ENCODE measurements at places on chromosomes 3 and 15.
A peak's percentile ranks its signal among the peaks of the same experiment; 100 is the strongest.

DNA sequence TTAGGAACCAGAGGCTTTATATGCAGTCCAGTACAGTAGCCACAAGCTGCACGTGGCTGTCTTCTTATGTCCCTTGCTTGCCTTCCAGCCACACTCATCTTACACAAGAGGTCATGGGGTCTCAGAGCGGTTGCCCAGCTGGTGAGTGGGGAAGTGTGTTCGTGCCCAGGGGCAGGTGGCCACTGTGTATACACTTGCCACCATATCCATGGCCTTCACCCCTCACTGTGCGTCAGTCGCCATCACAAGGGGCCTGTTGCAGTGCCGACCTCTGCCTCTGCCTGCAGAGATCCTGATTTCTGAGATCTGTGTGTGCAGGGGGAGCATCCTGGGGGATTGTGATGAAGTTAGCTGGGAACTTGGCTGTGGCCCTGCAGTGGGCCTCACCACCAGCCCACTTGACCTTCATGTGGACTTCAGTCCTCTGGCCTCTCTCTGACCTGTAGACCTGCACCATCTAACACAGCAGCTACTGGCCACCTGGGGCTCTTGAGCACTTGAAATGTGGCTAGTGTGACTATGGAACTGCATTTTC, 43.1 kb upstream of the SACM1L start:
- no peak for DNase-seq

DNA sequence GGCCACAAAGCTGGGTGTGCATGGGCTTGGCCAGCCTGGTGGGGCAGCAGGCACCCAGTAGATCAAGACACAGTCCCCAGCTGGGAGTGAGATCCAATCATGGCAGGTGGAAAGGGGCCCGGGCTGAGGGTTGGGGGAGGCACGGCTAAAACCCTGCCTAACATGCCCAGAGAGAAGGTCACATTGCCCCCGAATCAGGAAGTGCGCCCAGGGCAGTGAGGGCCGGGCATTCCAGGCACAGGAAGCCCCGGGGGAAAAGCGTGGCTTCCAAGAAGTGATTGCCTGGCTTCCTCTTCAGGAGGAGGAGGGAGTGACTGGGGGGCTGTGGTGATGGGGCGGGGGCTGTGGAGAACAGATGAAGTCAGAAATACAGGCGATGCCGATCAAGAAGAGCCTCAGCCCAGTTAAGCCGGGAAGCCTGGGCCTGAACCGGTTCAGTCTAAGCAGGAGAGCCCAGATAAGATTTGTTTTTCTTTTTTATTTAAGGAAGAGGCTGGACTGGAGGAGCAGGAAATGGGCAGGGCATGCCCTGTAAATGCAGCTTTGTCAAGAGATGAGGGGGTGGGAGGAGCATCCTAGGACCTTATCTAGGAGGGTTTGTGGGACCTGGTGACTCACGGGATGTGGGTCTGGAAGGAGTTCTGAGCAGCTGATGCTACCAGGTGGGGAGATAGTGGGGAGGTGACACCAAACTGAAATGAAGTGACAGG, 83.9 kb downstream of the CHSY1 start:
- DNase-seq = no peak

DNA sequence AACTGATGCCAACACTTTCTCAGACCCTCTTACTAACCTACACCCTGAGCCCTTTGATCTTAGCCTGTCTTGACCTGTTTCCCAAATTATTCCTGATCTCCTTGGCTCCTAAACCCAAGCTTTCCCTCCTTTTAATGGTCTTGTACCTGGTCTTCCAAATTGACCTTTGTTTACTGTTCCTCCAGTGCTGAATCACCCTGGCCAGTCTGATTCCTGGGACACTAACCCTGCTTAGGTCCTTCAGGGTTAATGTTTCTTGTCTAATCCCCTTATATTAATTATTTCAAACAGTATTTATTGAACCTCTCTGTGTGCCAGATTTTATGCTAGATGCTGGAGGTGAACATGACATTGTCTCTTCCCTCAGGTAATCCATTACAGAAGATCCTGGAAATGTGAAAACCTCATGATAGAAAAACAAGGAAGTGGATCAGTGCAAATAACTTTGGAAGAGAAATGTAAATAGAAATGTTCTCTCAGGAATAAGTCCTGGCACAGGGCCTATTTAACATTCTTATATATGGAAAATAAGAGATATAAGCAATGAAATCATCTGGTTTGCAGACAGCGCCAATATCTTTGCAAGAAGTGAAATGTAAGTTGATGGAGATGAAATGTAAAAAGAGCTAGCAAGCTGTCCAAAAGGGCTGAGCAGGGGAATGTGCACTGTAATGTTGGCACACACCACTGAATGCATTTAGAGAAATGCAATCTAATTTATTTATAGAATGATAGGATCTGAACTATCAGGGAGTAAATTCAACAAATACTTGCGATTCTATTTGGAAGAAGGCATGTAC, 20.7 kb downstream of the HGD start:
- DNase-seq = no peak

GRCh38 chr3:132555306-132556035, 41.6 kb upstream of the ACKR4 start:
- DNase-seq = no peak

GRCh38 chr3:155231792-155232191, 61.7 kb downstream of the STRIT1 start:
- no peak for DNase-seq

DNA sequence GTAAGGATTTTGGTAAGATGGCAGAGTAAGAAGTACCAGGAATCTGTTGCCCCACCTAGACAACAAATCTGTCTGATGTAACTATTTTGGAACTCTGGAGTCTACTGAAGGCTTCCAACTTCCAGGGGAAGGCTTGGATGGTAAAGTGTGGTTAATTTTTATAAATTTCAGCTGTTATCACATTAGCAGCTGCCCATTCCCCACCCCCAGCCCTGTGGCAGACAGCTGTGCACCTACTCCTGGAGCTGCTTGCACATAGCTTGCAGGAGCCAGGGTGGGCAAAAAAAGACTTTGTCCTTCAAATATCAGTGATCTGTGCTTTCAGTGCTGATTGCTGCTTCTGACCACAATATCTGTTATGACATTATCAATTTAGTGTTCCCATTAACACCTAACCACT, 47.4 kb downstream of the FRMD5 start:
- DNase-seq = no peak

- DNase-seq = no peak
Measured at GRCh38 chr15:92123962-92124656, 269.6 kb upstream of the ST8SIA2 start.

DNA sequence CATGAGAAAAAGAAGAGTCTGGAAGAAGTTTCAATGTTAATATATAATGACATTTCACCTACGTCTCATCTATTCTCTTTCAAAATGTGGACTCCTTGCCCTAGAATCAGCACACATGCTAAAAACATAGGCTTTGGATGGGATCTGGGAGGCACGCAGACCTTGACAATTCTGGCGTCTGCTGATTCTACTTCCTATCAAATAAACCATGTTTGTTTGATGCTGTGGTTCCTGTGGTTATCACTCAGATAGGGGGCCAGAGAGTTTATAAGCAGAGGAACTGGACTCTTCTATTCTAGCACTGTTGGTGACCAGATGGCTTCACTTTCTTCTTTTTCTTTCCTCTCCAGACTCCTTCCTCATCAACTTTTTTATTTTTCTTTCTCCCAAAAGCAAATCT, 336.8 kb downstream of the DIPK2A start:
- no peak for DNase-seq

DNA sequence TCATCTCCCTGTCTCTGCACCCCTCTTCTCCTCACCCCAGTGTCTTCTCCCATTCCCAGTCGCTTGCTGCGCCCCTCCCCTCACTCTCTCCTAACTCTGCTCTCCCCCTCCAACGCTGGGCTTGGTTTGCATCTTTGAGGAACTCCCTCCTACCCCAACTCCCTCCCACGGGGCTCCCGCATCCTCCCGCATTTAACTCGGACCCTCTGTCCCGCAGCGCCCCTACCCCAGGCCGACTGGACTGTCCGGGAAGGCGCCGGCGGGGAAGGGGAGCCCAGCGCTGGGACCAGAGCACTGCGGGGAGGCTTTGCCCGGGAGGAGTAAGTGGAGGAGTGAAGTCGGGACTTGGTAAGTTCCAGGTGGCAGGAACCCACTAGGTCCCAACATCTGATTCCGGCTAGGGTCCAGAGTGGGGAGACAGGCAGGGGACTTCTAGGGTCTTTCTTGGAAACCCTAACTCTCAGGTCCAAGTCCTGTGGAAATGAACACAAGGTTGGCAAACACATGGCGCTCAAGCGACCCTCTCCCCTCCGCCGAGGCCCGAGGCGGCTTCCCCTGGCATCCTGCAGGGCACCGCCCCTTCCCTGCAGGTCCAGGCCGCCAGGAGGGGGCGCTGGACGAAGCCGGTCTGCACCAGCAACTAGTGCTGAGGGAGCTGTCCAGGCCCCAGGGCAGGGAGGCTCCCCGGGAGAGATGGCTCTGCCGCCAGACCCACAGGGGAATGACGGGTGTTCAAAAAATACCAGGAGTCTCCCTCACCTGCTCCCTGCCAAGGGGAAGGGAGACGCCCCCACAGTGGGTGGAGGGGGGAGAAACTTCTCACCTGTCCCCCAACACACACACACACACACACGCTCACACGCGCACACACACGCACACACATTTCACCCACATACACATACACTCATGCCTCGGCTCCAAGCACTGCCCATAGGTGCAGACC, 53.2 kb downstream of the LHFPL4 start:
- DNase-seq = no peak

DNA sequence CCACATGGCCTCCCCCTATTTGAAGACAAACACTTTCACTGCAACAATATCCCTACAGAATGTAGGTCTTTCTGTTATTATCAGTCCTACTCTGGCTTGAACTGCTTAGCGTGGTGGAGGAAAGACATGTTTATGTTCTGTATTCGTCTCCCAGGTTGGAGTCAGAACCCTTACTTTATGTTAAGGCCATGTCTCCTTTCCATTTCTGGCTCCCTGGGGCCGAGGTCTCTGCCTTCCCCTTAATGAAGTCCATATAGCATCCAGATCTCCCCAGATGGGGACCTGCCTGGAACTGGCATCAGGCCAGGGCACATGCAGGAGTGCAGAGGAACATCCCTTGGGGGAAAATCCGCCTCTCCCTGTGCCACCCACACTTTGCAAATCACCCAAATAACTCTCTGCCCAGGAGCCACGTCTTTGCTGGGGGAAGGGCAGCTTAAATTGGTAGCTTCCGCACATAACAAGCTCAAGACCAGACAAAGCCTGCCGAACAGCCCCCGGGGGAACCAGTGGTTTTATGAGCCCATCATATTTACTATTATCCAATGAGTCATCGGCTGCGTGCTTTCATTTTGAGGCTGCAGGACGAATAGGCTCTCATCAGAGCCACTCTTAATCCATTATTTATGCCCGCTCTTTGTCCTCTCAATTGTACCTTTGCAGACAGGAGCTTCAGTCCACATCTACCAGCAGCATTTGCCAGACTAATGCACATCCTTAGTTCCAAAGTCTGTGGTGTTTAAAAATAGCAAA, 237.0 kb downstream of the UACA start:
- DNase-seq = no peak

DNA sequence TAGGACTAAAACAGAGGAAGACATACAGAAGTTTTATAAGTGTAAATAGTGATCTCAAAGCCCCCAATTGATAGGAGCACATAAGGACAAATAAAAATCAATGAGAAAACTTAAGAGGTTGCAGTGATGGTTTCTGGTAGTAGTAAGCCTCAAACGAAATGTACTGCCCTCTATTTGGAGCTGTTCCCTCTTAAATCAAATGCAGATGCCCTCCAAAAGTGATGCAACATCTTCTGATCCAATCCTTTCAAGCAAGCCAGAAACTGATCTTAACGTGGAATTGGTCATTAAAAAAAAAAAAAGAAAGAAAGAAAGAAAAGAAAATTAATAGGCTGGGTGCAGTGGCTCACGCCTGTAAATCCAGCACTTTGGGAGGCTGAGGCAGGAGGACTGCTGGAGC, 259.3 kb downstream of the ZBTB20 start:
- DNase-seq = no peak

GRCh38 chr3:18431266-18431665, 6.1 kb upstream of the SATB1 start:
- DNase-seq = no peak

DNA sequence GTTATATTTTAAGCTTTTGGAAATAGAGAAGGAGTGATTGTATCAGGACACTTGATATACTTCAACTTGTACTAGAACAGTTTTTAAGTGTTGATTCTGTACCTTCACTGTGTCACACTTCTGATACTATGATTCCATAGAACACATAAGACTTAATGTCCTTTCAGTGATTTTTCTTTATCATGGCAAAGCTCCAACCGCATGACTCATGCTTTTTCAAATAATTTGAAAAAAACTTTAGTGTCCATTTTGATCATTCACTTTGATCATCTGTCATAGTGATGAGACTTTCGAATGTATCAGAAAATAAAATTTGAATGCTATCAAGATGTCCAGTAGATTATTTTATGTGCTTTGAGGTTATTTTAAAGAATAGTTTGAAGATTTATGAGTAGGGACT, 32.0 kb downstream of the AP4E1 start:
- DNase-seq = no peak

DNA sequence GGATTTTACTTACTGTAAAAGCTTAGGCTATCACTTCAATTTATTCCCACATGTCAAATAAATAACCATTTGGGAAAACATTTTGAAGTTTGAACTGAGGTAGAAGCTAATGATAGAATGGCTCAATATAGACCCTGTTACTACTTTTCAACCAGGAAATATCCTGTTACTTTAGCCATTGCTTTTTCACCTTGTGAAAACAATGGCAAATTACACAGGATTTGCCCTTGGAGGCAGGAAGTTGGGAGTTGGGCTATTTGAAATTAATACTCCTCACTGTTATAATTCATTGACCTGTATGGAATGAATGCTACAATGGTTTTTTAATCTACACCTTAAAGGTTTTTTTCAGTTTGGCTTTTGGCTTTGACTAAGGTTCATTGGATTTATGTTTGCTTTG, 98.1 kb upstream of the UBE2E2 start:
- no peak for DNase-seq

DNA sequence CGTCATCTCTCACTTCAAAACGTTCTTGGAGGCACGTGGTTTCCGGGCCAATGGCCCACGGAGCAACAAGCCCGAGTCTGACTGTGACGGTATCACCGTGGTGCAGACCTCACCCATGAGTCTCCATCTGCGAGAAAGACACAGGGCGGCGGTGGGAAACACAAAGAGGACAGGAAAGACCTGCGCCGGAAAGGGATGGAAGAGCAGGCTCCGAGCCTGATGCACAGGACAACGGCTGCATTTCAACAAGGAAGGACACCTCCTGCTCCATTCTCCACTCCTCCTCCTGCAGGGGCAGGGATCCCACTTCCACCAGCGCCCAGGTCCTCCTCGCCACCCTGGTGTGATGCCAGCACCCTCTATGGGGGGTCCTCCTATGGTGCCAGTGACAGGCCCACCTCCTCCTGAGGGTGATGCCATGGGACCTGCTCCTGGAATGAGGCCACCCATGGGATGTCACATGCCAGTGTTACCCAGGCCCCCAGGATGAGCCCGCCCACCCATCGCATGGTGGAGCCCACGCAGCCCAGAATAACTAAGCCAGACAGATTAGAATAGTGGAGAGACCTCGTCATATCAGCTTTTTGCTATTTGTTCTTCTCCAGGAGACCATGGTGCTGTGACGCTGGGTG, 73.0 kb upstream of the PCSK6 start:
- no peak for DNase-seq

GRCh38 chr15:52171386-52171785, 19.8 kb downstream of the GNB5 start:
- DNase-seq = peak; percentile 51
